HTR-8/SVneo (cell line): ENCODE measurements at places on chromosomes 13 and 19.

DNA sequence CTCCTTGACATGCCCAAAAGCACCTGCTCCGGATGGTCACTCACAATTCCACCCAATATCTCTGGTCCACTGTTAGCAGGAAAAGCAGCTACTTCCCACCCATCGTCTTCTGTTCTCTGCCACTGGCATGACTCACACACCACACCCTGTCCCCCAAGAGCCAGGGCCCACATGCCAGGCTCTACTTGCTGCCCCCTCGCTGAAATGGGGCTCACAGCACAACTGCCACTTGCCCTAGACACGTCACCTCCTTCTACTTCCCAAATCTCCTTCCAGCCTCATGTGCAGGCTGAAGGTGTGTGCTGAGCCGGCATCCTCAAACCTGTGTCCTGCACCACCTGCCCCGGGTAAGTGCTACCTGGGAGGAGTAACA is 65.0 kb downstream of the TBC1D4 start:
- no peak for DNase-seq

GRCh38 chr19:18362934-18363542 is 22.6 kb downstream of the PGPEP1 start:
- no peak for DNase-seq

GRCh38 chr19:45693106-45693788 is 781 bp downstream of the QPCTL start:
- DNase-seq = peak; percentile 80

- DNase-seq = no peak
These were observed 6.1 kb upstream of the GSK3A start for GRCh38 chr19:42248270-42249148.

GRCh38 chr19:2149980-2150793 is 1.2 kb downstream of the AP3D1 start:
- DNase-seq = no peak

- no peak for DNase-seq
These were observed 2.1 kb upstream of the RAD23A start for GRCh38 chr19:12943437-12944044.

GRCh38 chr19:12485571-12485970 is 955 bp upstream of the ZNF709 start:
- no peak for DNase-seq

DNA sequence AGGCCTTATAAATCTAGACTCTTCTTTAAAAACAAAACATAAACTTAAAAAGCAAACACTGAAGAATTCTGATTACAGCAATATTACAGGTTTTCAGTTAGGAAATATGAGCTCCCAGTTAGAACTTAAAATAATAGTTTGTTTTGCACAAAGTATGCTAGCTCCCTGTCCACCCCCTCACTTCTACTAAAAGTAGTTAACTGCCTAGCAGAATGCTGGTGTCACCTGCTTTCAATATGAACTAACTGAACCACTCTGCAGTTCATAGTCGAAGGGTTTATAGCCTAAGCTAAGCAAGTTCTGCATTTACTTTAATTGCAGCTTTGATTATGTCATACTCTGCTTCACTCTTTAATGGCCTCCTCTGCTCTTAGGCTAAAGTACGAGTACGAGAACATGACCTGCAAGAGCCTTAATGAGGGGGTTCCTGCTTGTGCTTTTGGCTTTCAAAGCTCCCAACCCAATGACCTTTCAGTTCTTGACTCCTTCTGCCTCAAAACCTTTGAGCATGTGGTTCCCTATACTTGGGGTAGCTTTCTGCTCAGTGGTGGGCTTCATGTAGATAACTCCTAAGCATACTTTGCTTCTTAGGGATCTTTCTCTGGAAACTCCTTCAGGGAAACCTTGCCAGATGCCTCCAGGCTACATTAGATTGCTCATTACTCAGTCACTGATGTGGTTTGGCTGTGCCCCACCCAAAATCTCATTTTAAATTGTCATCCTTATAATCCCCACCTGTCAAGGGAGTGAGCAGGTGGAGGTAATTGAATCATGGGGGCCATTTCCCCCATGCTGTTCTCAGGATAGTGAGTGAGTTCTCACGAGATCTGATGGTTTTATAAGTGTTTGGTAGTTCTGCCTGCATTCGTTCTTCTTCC is 278.9 kb upstream of the ARGLU1 start:
- DNase-seq = no peak
